Omental fat pad (tissue), 4 donors: ENCODE measurements at places on chromosomes 7 and 10. TPM values are rescaled to one million over a fixed set of nuclear protein-coding genes. Genes with fewer than 3 reads are reported as not detected.

SLC35G1 gene
- 5.3 TPM for total RNA-seq

MYH16 gene
- total RNA-seq = not detected

NPSR1 gene
- total RNA-seq = not detected

DNA sequence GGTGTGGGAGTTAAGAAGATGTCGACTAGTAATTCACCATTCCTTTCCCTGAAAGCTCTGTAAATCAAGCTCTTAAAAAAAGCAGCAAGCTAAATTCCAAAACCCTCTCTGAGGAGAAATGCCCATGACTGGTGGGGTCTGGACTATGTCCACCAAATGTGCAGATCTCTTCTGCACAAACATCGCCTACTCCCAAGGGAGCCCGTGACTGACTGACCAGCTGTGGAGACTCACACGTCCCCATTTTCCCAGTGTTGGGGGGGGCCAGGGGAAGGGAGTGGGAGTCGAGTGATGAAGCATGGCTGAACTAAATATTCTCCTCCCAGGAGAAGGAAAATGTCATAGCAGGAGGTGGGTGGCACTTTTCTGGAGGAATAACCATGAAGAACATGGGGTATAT, 164.1 kb upstream of the HPS1 start:
- no peak for DNase-seq

GRCh38 chr7:47402941-47403866, 178.7 kb downstream of the TNS3 start:
- DNase-seq = no peak

- no peak for DNase-seq
Observed at GRCh38 chr10:113035732-113036312, 85.8 kb downstream of the TCF7L2 start.

FAM20C gene
- total RNA-seq = 41.8 TPM

ABCA13 gene
- 0.13 TPM for total RNA-seq

GRCh38 chr10:101512738-101513137, 75.3 kb downstream of the POLL start:
- no peak for DNase-seq

- DNase-seq = no peak
Observed at GRCh38 chr7:22712999-22713398, 14.0 kb upstream of the IL6 start.

CDNF gene
- total RNA-seq = 7.3 TPM

DNA sequence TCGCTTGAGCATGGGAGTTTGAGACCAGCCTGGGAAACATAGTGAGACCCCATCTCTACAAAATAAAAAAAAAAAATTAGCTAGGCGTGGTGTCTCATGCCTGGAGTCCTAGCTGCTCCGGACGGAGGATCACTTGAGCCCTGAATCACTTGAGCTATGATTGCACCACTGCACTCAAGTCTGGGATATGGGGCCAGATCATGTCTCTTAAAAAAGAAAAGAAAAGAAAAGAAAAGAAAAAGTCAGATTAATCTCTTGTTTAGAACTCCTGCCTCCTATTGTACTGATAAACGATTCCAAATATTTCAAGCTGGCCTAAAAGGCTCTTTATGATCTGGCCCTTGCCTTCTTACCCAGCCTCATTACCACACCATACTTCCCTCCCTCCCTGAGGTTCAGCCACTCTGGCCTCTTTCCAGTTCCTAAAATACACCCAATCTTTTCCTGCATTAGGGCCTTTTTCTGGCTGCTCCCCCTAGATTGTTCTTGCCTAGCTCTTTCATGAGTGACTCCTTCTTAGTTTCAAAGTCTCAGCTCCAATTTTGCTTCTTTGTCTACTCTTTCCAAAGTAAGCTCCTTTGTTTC, 41.7 kb downstream of the VCL start:
- no peak for DNase-seq

DNA sequence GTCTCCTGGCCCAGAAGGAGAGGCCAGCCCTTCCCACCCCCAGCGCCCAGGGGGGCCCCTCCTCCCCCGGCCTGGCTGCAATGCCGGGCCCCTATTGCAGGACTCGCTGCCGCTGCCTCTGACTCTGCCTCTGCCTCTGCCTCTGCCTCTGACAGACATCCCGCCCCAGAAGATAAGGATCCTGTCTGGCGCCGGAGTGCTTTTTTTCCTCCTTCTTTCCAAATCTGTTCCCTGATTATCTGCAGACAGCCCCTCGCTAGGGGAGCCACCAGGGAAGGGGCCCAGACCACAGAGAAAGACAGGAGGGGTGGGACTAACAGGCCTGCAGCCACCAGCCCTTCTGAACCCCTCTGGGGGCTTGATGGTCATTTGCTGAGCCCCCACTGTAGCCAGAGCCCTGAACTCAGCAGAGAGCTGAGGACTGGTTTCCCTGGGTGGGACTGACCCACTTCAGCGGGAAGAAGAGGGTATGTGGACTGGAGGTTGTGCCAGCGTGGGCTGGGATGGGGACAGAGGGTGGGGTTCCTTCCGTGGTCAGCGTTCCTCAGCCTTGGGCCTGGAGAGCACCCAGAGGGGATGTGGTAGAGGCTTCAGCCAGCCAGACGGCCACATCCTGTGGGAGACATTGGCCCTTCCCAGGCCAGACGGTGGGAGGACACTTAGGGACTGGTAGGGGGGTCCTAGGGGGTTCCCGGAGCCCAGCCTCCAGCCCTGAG, 22.8 kb downstream of the UNC5B start:
- DNase-seq = no peak

GRCh38 chr7:79386688-79387422, 66.6 kb downstream of the MAGI2 start:
- DNase-seq = no peak

DNA sequence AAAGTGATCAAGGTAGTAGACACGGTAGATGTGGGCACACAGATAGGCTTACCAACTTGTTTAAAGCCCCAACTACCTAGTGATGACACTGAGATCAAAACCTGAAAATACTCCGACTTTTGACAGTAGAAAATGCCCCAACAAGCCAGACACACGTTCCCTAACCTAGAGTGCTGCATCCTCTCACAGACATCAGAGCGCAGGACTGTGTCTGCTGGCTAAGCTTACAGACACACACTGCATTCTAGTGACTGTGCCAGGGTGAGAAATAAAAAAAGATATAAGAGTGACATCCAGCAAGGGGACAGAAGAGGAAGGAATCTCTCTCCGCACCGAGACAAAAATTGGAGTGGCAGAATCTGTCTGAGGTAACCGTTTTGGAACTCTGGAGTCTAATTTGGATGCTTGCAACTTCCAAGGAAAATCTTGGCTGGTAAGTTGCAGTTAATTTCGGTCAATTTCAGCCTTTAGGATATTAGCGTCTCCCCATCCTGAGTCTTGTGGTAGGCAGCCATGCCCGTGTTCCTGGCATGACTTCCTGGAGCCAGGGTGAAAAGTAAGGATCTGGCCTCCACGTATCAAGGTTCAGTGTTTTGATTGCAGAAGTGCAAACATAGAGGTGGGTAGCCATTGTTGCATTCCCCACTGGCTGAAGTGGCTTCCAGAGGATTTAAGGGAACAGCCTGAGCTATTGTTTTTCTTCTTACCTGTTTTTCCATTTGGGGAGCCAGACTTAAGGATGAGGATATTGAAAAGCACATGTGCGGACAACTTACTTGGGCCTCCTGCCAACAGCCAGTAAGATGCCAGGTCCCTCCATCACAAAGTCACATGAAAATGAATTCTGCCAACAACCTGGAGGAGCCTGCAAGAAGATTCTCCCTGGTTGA, 124.1 kb downstream of the SMURF1 start:
- no peak for DNase-seq

PAPOLB gene
- 1.4 TPM for total RNA-seq

TMED4 gene
- 140 TPM for total RNA-seq

ACTR3C gene
- total RNA-seq = 12.9 TPM

- no peak for DNase-seq
Observed at GRCh38 chr7:33062023-33062781, at the start of gene NT5C3A. Gene NT5C3A, minus strand, starts transcription at chr7:33062776. Its CDS starts 71 bp downstream, at chr7:33062705.

- DNase-seq = no peak
Observed at GRCh38 chr7:7790041-7790741, 71.8 kb upstream of the RPA3 start.

DNA sequence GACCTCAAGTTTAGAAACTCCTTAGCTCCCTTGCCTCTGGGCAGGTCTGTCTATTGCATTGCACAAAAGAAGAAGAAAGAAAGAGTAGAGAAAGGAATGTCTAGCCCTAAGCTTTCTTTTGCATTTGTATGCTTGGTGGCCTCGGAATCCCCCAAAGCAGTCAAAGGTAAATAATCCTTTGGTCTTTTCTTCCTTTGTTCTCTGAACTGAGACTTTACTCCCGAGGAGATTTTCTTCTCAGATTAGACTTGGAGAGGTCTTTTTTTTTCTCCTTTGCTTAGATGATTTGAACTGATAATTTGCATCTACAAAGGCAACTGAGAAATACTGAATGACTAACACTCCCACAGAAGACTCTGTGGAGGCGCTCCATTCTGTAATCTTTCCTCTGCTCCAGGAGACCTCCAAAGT, 93.2 kb downstream of the AKR1D1 start:
- DNase-seq = no peak

GRCh38 chr10:30997536-30998235, 34.0 kb downstream of the ZNF438 start:
- DNase-seq = no peak

DNA sequence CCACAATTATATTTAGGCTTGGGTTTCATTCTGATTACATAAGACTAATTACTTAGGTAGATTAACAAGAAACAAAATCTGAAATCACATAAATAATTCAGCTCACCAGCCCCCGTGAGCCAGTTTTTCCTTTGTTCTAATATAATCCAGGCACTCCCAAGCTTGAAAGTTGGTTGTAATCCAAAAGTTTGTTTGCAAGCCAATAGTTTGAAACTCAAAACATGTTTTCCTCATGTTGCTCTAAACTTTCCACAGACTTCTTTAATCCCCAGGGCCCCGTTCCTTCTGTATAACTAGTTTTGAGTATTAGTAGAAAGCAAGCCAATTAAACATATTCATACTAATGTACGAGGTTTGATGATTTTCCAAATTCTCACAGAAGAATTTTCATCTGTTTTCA, 56.1 kb downstream of the SP8 start:
- DNase-seq = no peak
